ENCODE measurements at places on chromosomes 16 and 17.

- DNase-seq = no peak
These were observed 130.4 kb upstream of the MPHOSPH6 start for GRCh38 chr16:82300374-82300951.

- DNase-seq = no peak
These were observed 40.5 kb upstream of the GCSH start for GRCh38 chr16:81136390-81137335.

GRCh38 chr16:84795329-84796053 is 24.3 kb upstream of the CRISPLD2 start:
- DNase-seq = no peak

GRCh38 chr17:78338486-78339259 is 21.2 kb downstream of the SOCS3 start:
- no peak for DNase-seq

DNA sequence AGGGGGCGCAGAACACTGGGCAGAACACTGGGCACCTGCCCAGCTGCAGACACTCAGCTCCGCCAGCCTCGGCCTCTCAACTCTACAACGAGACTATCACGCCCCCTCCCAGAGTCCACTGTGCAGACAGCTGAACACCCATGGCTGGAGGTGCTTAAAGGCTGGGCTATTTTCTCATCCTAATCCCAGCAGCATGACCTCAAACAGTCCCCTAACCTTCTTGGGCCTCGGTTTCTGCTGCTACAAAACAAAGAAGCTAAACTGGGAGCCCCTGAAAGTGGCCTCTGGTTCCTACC is 27.7 kb upstream of the ZNF469 start:
- no peak for DNase-seq

GRCh38 chr17:13359774-13360173 is 242.0 kb downstream of the HS3ST3A1 start:
- no peak for DNase-seq

- DNase-seq = no peak
These were observed 6.4 kb downstream of the KRT38 start for GRCh38 chr17:41434415-41434814.

DNA sequence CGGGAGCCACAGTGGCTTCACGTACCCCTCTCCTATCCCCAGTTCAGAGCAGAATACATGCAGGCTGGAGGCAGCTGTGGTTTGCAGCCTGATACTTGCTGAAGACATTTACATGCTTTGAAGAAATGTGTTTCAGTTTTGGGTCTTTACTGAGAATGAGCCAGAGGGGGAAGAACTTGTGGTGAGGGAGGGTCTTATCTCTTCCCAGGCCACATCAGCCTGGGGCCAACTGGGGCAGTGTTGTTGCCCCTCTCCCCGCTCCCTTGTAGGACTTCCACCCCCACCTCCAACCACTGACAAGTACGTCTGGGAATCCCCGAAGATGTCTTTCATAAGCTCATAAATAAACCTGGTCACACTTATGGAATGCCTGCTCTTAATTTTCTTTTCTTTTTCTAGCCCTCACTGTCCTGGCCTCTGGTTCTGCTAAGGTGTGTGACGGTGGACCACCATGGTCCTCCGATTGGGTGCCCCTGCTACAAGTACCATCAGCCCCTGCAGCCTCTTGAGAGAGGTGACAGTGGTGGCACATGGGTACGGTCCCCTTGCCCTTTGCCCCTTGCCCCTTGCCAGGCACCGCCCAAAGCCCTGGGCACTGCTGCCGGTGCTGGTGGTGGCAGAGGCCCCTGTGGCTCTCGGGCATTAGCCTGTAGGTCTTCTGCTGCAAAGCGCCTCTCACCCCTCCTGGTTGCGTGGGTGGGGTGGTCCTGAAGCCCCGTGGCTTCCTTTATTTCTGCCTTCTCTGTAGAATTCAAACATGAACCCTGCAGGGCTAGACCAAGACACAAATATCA is 144.8 kb upstream of the RPH3AL start:
- no peak for DNase-seq

GRCh38 chr17:6638046-6638908 is 2.2 kb downstream of the KIAA0753 start:
- DNase-seq = no peak

DNA sequence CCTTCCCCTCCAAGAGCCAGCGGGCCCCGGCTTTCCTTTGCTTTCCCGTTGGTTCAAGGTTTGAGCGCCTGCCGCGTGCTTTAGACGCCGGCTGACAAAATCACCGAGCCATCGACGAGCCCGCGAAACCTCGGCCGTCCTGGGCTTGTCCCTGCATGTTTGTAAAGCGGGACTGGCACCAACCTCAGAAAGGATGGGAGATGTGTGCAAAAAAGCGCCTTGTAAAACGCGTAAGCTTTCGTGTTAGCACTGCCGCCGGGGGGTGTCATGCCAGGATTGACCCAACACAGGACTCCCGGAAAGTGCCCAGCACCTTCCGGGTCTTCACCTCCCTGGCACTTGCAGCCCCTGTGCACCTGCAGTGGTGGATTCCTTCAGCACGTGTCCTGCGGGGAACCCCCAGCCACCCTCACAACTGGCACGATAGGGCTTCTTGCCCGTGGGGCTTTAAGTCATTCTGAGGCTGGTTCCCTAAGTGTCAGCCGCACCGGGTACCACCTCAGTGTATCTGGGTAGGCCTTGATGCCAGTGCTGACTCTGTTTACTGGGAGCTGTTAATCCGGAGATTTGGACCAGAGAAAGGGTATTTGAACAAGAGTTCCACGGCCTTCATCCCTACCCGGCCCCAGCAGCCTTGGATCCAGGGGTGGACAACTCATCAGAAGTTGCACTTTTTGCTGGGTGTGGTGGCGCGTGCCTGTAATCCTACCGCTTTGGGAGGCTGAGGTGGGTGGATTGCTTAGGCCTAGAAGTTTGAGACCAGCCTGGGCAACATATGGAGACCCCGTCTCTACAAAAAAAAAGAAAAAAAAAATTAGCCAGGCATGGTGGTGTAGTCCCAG is 817 bp downstream of the NDUFAF8 start:
- DNase-seq = no peak

Measured in AML-193 (cell line).